Breast epithelium (tissue), 4 donors: ENCODE measurements at places on chromosomes 2 and 18. TPM values are rescaled to one million over a fixed set of nuclear protein-coding genes. Genes with fewer than 3 reads are reported as not detected.

DNA sequence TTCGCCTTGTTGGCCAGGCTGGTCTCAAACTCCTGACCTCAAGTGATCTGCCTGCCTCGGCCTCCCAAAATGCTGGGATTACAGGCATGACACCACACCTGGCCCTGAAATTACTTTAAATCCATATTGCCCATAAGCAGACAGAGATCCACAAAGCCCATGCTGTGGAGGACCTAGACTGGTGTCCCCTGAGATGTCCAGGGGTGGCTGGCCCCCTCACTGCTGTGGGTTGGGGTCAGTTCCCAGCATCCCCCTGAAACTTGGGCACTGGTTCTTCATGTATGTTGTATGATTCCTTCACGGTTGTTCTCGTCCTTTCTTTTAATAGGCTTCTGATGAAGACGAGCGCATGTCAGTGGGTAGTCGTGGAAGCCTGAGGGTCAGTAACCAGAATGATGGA, 78.1 kb upstream of the RBM44 start:
- peak; percentile 7 for DNase-seq

- DNase-seq: no peak
Measured at GRCh38 chr2:43405829-43406228, 179.4 kb upstream of the ZFP36L2 start.

ANKRD62 gene
- not detected for total RNA-seq

DNA sequence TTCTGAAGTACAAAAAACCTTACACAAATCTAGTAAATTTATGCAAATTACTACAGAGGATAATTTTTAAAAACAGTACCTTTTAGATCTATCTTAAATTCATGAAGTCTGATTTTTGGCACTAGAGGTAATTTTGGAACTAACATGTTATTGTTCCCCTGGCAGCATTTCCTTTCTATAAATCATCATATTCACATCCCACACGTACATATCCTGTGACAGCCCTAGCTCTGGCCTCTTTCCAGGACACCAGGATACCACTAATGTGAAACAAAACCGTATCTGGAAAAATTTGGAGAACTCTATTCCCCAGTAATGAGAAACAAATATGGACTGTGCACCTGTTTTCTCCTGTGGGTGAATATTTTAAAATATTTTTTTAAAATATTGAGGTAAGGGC, 14.0 kb upstream of the BIRC6 start:
- DNase-seq: no peak

GRCh38 chr2:11533278-11534070, at the start of gene GREB1:
Gene GREB1, plus strand, starts transcription at chr2:11534045. Its CDS starts 22,570 bp downstream, at chr2:11556615.
- DNase-seq: no peak

GRCh38 chr2:241931084-241931975, 61.8 kb downstream of the RTP5 start:
- DNase-seq: no peak

DNA sequence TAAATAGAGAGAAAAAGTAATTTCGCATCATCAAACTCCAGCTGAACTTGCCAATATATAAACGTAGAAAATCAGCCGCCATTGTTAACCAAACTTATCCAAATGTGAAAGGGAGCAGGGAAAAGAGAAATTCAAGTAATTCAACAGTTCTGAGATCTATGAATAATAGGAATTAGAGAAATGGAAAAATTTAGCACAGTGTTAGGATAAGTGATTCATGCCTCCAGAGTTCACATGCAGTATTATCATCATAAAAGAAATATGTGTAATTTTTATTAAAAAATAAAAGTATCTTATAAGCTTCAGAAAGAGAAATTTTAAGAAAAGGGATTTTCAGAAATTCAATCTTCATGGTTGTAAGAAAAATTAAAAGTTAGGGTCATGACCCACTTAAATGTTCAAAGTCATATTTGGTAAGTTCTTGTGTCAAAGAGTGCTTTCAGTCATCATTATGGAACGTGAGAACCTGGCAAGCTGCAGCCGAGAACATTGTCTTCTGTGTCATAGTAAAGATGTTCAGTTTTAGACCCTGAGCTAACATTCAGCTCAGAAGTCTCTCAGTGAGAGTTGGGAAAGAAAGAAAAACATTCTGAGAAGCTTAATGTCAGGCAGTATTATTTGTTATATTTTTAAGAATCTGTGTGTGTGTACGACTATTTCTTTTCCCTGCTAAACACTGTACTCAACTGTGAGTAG, 414.3 kb upstream of the RGPD4 start:
- DNase-seq: no peak

CYTIP gene
- total RNA-seq: 16.8 TPM
